ENCODE measurements at places on chromosomes 7 and 10. TPM values are rescaled to one million over a fixed set of nuclear protein-coding genes. Genes with fewer than 3 reads are reported as not detected.

DNA sequence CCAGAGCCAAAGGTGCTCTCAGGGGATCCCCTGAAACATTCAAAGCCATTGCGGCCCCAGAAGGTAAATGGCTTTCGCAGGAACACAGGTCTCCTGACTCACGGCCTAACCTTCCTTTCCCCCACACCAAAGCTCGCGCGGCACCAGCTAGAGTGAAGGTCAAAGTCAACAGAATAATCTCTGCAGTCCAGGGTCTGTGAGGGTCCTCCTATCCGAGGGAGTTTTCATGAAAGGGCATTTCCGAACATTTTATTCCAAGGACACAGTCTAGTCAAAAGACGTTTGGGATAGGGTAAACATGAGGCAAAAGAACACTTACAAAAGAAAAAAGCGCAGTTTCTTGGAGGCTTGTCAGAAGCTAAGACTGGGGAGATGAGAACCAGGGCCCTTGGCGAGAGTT is 559 bp upstream of the STEAP2 start:
- no peak for DNase-seq

Gene PNLIPRP2
- not detected for total RNA-seq

Gene CFAP69
- 0.85 TPM for total RNA-seq

DNA sequence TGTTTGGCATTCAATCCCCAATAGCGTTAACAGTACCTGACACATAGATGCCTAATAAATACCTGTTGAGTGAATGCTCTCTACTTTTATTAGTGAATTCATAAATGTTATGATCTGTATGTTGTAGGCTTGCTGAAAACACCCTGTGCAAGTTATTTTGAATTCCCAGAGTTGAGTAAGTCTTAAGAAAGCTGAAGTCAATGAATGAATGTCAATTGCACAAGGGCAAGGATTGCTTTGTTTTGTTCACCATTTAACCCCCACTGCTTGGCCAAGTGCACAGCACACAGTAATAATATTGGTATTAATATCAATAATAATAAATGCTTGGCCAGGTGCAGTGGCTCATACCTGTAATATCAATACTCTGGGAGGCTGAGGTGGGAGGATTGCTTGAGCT is 10.2 kb downstream of the CPA1 start:
- no peak for DNase-seq

Gene PGAM2
- not detected for total RNA-seq

GRCh38 chr10:123142701-123143161 is 5.2 kb upstream of the HMX2 start:
- DNase-seq, result no peak

Gene APBB1IP
- total RNA-seq, result not detected

Gene FAM131B
- 0.53 TPM for total RNA-seq

DNA sequence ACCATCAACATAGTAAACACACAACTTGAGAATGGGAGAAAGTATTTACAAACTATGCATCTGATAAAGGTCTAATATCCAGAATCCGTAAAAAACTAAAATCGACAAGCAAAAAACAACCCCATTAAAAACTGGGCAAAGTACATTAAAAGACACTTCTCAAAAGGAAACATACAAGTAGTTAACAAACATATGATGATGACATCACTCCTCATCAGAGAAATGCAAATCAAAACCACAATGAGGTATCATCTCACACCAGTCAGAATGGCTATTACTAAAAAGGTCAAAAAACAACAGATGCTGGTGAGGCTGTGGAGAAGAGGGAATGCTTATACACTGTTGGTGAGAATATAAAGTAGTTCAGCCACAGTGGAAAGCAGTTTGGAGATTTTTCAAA is 125.1 kb downstream of the TFPI2 start:
- no peak for DNase-seq

- no peak for DNase-seq
These were observed 228.2 kb downstream of the PTEN start for GRCh38 chr10:88091490-88092061.

Gene CYP3A4
- total RNA-seq, result not detected

DNA sequence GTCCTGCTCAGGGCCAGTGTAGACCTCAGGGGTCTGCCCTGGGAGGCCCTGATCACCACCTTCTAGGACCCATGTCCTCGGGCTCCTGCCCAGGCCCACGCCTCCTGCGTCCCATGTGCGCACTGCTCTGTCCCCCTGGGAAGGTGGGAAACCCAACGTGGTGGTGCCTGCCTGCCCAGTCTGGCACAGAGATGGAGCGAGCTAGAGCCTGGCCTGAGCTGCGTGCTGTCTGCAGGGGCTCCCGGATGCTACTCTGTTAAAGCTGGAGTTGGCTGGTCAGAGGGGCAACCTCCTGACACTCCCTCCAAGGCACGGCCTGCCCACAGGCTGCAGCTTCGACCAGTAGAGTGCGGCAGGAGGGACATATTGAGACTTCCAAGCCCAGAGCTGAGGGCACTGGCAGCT is 171.7 kb downstream of the DNAJB6 start:
- no peak for DNase-seq

Measured in ascending aorta (tissue), 2 donors.